ENCODE measurements at places on chromosomes 4 and X. TPM values are rescaled to one million over a fixed set of nuclear protein-coding genes. Genes with fewer than 3 reads are reported as not detected.

GRCh38 chr4:957581-958313 is 15.6 kb downstream of the DGKQ start:
- no peak for DNase-seq
- no peaks in the 10 kb centered on the region for H3K27me3 ChIP-seq
- no peaks in the 10 kb centered on the region for H3K4me1 ChIP-seq

- no peaks in the 10 kb centered on the region for H3K36me3 ChIP-seq
- H3K27me3 ChIP-seq, result no peaks in the 10 kb centered on the region
- peak; percentile 63 for DNase-seq
These were observed 4.5 kb downstream of the DTHD1 start for GRCh38 chr4:36285784-36286480.

DNA sequence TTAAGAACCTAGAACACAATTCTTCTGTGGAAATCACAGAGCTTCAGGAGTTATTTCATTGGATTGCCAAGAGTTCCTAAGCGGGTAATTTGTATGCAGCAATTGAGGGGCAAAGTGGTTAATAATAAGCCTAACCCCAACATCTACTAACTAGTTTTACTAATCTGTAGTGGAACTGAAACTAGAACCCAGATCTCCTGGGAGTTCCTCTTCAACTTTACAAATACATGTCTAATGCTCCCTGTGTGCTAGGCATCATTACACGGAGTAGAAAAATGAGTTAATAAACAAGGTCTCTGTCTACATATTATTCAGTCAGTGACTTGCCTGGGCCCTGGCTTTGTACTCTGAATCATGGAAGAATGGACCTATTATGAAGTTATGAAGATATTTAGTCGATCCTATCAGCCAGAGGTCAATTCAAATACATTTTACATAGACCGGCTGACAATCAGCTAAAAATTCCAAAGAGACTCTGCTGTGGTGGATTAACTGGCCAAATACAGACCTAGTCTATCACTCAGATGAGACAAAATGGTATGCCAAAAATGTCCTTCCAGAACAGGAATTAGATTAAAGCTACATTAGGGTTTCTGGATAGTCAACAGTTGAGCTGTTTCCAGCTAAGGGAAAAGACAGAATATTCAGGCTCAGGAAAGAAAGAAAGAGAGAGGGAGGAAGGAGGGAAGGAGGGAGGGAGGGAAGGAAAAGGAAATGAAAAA is 326.0 kb downstream of the FBXW7 start:
- no peak overlapping the region for H3K4me3 ChIP-seq
- H3K27ac ChIP-seq, result no peak overlapping the region
- no peaks in the 10 kb centered on the region for H3K27me3 ChIP-seq
- no peaks in the 10 kb centered on the region for H3K4me1 ChIP-seq

DNA sequence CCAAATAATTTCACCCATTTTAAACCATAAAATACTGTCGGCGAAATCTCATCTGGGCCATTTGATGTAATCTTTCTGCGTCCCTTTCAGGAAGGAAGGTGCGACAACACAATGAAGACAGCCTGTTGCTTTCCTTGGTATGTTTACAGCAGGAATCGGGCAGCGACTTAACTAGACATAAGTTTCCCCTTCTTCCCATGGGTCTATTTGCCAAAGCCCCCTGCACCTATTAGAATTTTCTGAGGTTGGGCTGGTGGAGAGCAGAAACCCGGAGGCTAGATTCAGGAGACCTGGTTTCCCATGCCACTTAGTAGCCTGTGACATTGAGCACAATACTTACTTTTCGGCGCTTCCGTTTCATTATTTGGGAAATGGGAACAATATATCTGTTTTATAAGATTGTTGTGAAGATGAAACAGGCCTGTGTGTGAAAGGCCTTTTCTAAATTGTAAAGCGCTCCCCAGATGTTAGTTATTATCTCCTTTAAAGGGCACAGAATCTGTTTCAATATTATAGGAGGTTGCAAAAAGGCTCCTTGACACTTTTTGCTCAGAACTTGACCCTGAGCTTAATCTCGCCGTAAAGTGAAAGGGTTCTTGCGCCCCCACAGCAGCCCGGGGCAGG is 552 bp upstream of the AFF1 start:
- H3K27ac ChIP-seq, result peak overlapping the region; percentile 82
- no peaks in the 10 kb centered on the region for H3K27me3 ChIP-seq
- no peak for DNase-seq
- H3K36me3 ChIP-seq, result no peaks in the 10 kb centered on the region
- peaks cover 47% of the 10 kb centered on the region for H3K4me1 ChIP-seq
- H3K4me3 ChIP-seq, result peak overlapping the region; percentile 96

- no peak overlapping the region for H3K4me3 ChIP-seq
- H3K36me3 ChIP-seq, result no peaks in the 10 kb centered on the region
- no peaks in the 10 kb centered on the region for H3K4me1 ChIP-seq
- no peak for DNase-seq
- no peak overlapping the region for H3K27ac ChIP-seq
These were observed 743 bp upstream of the NRK start for GRCh38 chrX:105821471-105822121.

VBP1 gene
- 61.1 TPM for polyA plus RNA-seq

PIR gene
- not detected for polyA plus RNA-seq

DNA sequence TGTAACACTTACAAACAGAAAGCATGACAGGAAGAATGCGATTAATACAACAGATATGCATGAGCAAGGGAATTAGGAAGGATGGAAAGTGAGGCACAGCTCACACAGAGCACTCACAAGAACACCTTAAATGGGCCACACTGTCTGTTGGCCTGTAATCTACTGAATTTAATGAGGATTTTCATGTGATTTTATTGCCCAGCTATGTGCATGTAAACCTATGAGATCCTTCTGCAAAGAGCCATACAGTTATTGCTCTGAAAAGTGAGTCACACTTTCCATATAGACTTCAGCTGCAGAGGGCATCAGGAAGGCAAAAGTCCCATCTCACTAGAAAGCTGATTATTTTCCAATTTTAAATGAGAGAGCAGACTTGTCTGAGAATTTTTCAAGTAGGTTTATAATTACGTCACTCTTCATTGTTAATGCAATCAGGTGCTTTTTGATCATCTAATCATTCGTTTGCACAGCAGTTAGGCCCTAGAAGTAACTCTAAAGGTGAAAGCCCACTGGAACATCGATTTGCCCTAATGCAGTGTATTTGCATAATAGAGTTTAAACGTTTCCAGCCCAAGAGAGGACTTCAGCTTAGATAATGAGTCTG is 832.7 kb upstream of the INTU start:
- no peaks in the 10 kb centered on the region for H3K27me3 ChIP-seq
- H3K27ac ChIP-seq, result no peak overlapping the region
- no peaks in the 10 kb centered on the region for H3K36me3 ChIP-seq

RAB39B gene
- polyA plus RNA-seq, result 0.20 TPM

DNA sequence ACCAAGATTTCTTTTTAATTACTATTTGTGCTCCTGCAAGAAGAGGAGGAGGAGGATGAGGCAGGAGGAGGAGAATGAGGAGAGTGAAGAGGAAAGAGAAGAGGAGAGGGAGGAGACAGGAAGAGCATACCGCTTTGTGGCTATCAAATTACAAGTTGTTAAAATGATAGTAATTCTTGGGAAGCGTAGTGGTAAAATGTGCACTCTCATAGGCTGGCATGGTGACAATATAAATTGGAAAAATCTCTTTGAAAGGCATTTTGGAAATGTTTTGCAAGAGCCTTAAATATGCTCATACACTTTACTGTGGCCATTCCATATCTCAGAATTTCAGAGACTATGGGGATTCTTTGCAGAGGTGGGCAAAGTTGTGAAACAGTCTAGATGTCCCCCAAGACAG is 53.2 kb downstream of the MXRA5 start:
- H3K4me3 ChIP-seq, result no peak overlapping the region

DNA sequence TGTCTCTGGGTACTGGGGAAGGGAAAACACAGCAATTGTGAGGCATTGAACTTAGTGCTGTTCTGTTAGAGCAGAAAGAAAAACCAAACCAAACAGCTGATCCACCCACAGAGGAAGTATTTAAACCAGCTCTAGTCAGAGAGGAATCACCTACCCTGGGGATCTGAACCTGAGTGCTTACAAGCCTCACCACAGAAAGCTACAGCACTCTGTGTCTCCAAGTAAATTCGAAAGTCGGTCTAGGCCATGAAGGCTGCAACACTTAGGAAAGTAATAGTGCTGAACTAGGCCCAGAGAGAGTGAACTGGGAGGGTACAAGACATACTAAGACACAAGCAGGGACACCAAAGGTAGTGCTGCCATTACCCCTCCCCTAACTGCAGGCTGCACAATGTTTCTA is 142.2 kb upstream of the CXorf51A start:
- H3K4me3 ChIP-seq, result no peak overlapping the region
- H3K27ac ChIP-seq, result no peak overlapping the region
- no peaks in the 10 kb centered on the region for H3K36me3 ChIP-seq
- no peak for DNase-seq

SLC6A14 gene
- not detected for polyA plus RNA-seq

GRCh38 chr4:158788516-158788915 is 19.7 kb downstream of the FNIP2 start:
- H3K36me3 ChIP-seq, result no peaks in the 10 kb centered on the region
- DNase-seq, result no peak
- no peak overlapping the region for H3K27ac ChIP-seq
- H3K27me3 ChIP-seq, result no peaks in the 10 kb centered on the region
- H3K4me1 ChIP-seq, result peaks cover 58% of the 10 kb centered on the region

TBC1D8B gene
- polyA plus RNA-seq, result 0.16 TPM

DNA sequence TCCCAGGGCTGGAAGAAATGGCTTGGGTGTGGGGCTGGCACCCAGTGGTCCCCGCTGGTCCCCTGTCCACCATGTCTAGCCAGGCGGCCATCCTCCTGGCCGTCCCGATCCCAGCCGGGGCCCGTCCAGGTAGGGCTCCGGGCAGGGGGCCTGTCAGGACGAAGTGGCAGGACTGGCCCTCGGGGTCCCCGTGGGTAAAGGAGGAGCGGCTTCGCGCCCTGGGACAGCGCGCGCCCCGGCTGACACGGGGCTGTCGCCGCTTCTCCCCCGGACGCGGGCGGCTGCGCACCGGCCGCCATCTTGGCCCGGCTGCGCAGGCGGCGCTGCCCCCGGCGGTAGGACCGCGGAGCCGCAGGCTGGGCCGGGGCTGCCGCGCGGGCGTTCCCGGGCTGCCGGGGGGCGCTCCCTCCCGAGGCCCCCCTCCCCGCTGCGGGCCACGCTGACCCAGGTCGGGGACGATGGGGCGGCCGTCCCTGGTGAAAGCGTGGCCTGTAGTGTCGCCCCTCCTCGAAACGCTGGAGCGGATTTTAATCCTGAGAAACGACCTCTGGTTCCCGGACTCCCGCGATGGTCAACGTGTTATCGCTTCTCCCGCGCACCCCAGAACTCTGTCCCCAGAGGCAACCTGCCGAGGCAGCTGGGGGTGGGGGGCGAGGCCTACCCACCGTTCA is 60.4 kb upstream of the BCOR start:
- H3K27ac ChIP-seq, result no peak overlapping the region
- H3K36me3 ChIP-seq, result no peaks in the 10 kb centered on the region
- peak overlapping the region; percentile 39 for H3K4me3 ChIP-seq
- no peak for DNase-seq

CC2D2A gene
- 0.56 TPM for polyA plus RNA-seq

DNA sequence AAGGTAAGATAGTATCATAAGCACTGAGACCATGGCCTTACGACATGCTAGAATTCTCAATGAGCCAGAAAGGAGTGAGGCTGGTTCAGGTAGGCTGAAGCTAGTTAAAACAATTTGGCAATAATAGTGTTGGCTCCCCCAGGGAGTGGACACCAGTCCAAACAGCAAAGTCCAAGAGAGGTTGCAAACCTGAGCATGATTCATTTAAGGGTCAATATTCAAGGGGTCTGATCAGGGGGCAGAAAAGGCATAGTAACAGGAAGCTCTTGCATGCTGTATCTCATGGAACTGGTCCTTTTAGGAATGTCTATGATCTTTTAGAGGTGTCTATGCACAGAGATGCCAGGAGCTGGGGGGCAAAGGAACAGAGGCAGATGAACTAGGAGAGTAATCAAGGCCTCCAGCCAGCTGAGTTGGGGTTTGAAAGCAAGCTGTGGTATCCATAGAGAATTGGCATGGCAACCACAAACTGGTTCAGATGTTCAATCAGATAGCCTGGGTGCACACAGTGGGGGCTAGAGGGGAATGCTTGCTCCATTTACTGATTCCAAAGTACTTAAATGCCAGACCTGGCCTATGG is 5.1 kb downstream of the GJB1 start:
- H3K36me3 ChIP-seq, result no peaks in the 10 kb centered on the region
- no peaks in the 10 kb centered on the region for H3K4me1 ChIP-seq
- no peak for DNase-seq

GRCh38 chrX:47501226-47502074 is 18.4 kb upstream of the ZNF41 start:
- H3K27me3 ChIP-seq, result no peaks in the 10 kb centered on the region
- no peak overlapping the region for H3K4me3 ChIP-seq
- peaks cover 11% of the 10 kb centered on the region for H3K4me1 ChIP-seq
- no peak for DNase-seq
- H3K27ac ChIP-seq, result no peak overlapping the region
- no peaks in the 10 kb centered on the region for H3K36me3 ChIP-seq

DNA sequence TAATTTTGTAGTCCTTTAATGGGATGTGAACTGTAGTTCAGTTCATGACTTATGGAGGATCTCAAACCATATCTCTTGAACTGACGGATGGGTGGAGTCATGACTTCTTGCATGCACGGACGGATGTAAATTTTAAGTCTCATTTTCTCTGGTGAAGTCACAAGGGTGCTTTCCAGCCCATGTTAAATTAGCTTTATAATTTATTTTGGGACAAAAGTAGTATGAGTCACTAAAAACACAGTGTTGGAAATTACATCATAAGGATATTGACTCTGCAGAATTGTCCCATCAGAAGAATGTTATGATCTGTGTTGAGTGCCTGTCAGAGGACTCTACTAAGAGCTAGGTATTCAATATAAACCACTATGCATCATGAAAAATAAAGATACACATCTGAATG is 6.8 kb upstream of the PAGE5 start:
- no peak overlapping the region for H3K27ac ChIP-seq
- no peaks in the 10 kb centered on the region for H3K36me3 ChIP-seq
- no peak overlapping the region for H3K4me3 ChIP-seq
- no peaks in the 10 kb centered on the region for H3K27me3 ChIP-seq

GRCh38 chrX:9789555-9789954 is 3.3 kb downstream of the SHROOM2 start:
- no peak overlapping the region for H3K4me3 ChIP-seq
- H3K27me3 ChIP-seq, result peaks cover 33% of the 10 kb centered on the region
- no peaks in the 10 kb centered on the region for H3K4me1 ChIP-seq

ZNF630 gene
- polyA plus RNA-seq, result 0.87 TPM

DNA sequence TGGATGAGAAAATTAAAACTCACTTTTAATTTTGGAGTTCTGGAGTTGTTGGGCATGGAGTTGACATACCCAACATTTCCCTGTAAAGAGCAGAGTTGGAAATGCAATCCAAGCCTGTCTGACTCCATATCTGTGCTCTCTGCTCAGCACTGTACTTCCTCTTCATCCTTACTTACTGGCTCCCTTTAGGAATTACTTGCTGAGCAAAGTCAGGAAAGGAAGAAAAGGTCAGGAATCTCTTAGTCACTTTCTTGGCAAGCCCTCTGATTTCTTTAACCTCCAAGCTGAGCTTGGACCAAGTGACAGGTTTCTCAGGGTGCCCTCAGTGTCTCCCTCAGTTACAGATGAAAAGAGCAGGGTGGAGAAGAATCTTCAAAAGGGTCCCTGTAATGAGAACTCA is 501.5 kb downstream of the ZIC3 start:
- no peak overlapping the region for H3K27ac ChIP-seq
- no peaks in the 10 kb centered on the region for H3K27me3 ChIP-seq
- DNase-seq, result no peak

All from CD14-positive monocyte (primary cell).